Right ventricle myocardium superior (tissue), 1 donor: ENCODE measurements at places on chromosomes 16 and 17. TPM values are rescaled to one million over a fixed set of nuclear protein-coding genes. Genes with fewer than 3 reads are reported as not detected.

Gene C16orf54
- 0.65 TPM for total RNA-seq

DNA sequence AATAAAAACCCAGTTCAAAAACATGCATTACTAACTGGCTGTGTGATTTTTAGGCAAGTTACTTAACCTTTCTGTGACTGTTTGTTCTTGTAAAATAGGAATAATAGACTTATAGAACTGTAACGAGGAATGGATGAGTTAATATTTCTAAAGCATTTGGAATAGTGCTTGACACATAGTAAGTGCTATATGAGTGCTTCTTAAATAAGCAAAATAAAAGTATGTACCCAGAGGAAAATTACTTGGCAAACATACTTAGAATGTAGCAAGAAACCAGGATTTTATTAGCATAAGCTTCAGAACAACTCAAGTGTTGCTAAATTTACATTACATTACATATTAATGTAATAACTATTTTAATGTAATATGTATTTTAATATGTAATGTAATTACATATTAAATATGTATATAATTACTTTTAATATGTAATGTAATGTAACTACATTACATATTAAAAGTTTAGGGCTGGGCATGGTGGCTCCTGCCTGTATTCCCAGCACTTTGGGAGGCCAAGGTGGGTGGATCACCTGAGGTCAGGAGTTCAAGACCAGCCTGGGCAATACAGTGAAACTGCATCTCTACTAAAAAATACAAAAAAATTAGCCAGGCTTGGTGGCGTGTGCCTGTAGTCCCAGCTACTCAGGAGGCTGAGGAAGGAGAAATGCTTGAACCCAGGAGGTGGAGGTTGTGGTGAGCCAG, 14.2 kb downstream of the NFAT5 start:
- DNase-seq = no peak

- no peak for DNase-seq
Measured at GRCh38 chr16:6531067-6531466, 801.6 kb upstream of the RBFOX1 start.

GRCh38 chr17:71748872-71749271, 371.9 kb upstream of the SOX9 start:
- no peak for DNase-seq

Gene AOC3
- total RNA-seq = 8.3 TPM

DNA sequence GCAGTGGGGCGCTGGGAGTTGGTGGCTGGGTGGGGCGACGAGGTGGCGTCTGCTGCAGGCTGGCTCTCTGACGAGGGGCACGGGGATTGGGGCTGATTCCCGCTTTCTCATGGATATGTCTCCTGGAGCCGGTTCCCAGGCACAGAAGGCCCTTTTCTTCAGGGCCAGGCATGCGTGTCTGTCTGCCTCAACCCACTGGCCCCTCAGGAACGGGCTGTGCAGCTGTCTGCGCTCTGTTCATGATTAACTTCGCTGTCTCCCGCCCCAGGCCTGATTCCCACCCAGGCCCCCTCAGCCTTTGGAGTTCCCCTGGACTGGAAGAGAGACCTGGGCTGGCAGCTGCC, 53.1 kb downstream of the RAP1GAP2 start:
- DNase-seq = no peak

- no peak for DNase-seq
Measured at GRCh38 chr17:77410470-77410869, 269.7 kb downstream of the SEC14L1 start.

- DNase-seq = no peak
Measured at GRCh38 chr16:84650062-84650991, 2.0 kb downstream of the KLHL36 start.

DNA sequence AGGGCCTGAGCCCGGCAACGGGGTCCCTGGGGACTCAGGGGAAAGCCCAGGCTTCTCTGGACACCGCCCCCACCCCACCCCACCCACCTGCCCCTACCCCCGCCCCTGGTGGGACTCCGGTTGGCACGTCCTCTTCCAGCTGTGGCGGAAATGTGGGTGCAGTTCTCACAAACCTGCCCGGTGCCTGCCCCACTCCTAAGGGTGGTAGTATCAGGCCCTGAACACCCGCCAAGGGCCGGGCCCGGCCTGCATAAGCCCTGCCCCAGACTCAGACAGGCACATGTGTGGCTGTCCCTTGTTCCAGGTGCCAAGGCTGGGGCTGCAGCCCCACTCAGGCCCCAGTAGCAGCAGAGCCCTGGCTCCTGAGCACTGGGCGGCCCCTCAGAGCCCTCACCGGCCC, 58.1 kb downstream of the ACTG1 start:
- DNase-seq = no peak

Gene SLC6A2
- not detected for total RNA-seq

Gene CCDC47
- 84.8 TPM for total RNA-seq

DNA sequence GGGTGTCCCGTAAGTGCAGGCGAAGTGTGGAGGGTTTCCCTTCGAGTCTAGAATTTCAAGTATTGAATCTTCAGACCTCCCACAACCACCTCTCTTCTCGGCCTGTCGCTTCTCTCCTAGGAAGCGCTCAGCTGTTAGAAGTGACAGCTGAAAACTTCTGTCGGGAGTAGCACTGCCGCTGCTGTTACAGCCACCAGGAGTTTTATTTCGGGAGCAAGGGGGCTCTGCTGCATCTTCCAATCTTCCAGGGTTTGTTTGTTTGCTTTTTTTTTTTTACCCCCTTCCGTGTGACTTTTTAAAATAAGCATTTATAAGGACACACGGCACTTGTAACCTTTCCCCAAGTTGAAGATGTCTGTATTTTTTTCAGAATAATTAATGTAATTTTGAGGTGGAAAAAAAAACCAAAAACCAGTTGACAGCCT, 767 bp downstream of the RPS6KB1 start:
- no peak for DNase-seq

DNA sequence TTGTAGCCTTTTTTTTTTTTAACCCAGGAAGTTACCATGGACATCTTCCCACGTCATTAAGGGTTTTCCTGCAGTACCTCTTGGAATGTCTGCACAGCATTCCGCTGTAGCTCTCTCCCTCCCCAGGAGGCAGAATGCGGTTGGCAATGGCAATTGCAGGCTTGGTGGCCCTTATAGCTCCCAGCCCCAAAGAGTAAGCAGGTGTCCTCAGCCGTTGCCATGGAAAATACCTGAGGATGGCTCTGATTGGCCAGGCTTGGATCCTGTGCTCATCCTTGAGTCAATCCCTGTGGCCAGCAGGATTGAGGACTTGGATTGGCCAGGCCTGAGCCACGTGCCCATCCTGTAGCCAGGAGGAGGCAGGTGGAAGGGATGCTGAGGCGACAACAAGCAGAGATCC, 15.5 kb upstream of the TIMP2 start:
- no peak for DNase-seq

Gene FNDC8
- not detected for total RNA-seq

GRCh38 chr16:84155771-84156170, 10.7 kb downstream of the DNAAF1 start:
- no peak for DNase-seq

DNA sequence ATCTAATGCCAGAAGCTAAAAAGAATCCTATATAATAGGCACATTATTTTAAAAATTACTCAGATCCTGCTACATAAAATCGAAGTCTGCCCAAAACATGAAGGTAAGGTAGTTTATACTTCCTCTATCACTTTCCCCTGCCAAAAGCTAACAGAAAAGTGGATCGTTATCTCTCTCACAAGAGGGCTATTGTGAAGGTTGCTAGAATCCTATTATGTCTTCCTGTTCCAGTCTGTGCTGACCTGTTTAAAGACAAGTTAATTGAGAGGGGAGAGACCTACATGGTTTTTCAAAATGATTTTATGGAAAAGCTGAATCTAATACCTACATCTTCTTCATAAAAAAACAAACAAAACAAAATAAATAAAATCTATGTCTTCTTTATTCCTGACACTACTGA, 1410.9 kb upstream of the CDH8 start:
- DNase-seq = no peak

Gene SMIM36
- not detected for total RNA-seq
